Activated T-helper 1 cell treated with anti-CD3 and anti-CD28 coated beads, Interleukin-12 subunit alpha, Interleukin-12 subunit beta, Interleukin-2, Interleukin-4 antibody, amounts not matched to agents 30 ng/mL and 10 ng/mL and 1 ng/mL, durations not matched to agents 14 hours and 24 hours and 36 hours (primary cell): ENCODE measurements at places on chromosomes 16 and 17. TPM values are rescaled to one million over a fixed set of nuclear protein-coding genes. Genes with fewer than 3 reads are reported as not detected.

GRCh38 chr16:47848421-47849109 is 307.2 kb downstream of the ABCC12 start:
- no peak for DNase-seq

DNA sequence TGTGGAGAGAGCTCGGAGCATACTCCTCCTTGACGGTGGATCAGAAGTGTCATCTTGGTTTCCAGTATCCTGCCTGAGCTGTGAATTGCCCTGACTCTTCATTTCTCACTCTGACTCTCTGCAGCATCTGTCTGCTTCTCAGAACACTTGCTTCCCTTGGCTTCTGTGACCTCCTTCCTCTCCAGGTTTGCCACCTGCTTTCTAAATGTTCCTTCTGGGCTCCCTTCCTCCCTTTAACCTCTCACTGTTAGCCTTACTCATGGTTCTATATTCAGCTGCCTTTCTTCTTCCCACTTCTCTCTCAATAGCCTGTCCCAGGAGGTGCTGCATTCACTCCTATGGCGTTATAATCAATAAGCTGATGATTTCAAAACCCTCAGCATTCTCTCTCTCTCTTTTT is 11.2 kb upstream of the PRKAR1A start:
- no peak for DNase-seq

DNA sequence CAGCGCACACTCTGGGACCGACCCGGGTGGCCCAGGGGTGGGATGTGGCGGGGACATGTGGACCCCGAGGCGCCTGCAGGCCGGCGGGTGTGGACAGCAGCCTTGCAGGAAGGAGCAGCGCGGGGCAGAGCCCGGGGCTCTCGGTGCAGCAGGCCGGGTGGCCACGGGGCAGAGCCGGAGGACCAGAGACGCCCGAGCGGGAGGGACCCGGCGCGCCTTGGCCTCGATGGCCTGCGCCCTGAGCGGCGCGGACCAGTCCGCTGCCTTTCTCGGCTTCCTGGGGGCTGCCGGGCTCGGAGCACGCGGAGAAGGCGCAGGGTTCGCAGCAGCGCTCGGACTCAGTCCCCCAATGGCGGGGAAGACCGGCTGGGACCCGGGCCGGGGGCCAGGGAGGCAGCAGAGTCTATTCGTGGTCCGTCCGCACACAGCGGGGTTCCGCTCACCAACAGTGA is 43.4 kb downstream of the OSBPL7 start:
- DNase-seq, result no peak

Gene CD19
- not detected in 2 replicates for total RNA-seq

DNA sequence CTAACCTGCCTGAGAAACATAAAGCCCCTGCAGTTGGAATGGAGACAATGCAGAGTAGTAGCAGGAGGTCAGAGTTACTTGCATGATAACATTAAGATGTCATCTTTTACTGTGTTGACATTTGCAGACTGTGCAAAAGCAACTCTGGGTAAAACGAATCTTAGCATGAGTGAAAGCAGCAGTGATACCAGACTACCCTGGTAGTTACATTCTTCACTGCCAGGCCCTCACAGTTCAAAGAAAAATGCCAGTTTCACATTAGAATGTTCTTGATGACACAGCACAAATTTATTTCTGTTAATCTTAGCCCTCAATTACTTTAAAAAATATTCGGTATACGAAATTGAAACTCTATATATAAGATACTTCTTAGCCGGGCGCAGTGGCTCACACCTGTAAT is 12.2 kb downstream of the MPHOSPH6 start:
- no peak for DNase-seq

DNA sequence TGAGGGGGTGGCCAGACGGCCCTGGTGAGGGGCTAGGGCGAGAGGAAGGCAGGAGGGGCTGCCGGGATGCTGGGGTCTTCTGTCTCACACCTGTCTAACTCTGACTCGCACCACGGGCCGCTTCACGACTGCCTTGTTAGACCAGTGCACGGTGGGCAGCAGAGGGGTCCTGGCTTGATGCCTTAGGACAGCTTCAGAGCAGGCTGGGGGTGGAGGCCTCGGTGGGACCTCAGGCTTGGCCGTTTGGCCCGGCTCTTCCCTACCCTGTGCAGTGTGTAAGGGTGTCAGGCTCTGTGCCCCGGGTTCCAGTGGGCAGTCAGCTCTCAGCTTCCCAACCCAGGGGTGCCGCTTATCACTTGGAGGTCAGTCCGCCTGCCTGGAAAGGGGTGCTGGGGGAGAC is 100.7 kb downstream of the OR1D5 start:
- DNase-seq, result no peak

Gene HOXB8
- total RNA-seq, result not detected in 2 replicates
